ENCODE measurements at places on chromosomes 11 and 22.

DNA sequence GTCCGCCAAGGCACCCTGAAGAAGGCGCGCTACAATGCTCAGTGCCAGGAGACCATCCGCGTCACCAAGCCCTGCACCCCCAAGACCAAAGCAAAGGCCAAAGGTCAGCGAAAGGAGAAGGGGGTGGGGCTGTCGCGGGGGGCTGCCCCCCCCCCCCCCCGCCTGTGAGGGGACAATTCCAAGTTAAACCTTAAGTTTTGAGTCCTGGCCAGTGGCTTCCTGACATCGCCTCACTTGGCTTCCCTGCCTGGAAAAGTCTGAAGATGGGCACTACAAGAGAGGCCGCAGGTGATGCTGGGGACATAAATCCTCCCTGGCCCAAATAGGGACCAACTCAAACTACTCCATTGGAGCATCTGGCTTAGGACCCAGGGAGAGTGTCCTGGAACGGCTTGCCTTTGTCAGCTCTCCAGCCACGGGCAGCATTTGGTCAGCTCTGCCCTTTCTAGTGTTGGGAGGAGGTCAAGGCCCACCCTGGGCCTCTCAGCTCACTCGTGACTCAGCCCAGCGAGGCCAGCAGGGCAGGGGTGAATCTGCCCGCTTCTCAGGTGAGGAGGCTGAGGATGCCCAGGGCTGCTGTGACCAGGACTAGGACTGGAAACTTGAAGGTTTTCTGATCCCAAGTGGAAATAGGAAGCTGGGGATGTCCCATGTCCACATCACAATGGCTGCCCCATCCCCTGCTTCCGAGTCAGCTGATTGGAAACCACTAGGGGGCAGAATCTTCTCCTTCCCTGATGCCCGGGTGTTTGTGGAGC lies 1.4 kb downstream of the MDK start:
- no peak for DNase-seq

DNA sequence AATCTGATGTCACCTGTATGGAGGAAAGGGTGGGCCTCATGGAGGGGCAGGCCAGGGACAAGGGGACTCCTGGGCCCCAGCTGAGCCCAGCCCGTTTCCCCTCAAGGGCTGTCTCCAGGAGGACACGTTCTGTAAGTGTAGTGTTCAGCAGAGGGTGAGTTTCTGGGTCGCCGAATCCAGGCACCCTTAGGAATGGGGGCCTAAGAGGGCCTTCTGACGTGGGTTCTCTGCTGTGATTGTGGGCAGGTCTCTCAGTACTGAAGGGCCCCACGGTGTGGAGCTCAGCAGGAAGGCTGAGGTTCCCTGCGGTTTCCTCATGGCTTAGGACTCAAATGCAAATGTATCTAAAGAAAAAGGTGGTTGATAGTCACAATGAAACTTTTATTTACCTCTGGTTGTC lies 6.5 kb downstream of the PTDSS2 start:
- DNase-seq: peak; percentile 58

DNA sequence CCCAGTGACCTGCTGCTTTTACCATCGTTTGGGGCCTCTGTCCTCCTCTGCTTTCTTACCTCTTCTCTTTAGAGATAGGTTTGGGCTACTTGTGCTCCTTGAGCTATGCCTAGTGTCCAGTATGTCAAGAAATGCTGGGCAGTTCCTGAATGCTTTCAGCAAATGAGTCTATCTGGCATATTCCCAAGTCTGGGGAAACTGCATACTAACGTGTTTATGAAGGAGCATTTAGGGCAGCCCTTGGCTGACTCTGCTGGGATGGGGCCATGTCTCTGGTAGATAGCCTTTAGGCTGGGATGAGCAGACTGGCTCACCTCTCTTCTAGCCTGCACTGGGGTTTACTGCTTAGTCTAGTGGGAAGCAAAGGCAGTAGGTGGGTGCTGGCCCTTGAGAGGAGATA lies 43.7 kb upstream of the SUSD2 start:
- DNase-seq: no peak

DNA sequence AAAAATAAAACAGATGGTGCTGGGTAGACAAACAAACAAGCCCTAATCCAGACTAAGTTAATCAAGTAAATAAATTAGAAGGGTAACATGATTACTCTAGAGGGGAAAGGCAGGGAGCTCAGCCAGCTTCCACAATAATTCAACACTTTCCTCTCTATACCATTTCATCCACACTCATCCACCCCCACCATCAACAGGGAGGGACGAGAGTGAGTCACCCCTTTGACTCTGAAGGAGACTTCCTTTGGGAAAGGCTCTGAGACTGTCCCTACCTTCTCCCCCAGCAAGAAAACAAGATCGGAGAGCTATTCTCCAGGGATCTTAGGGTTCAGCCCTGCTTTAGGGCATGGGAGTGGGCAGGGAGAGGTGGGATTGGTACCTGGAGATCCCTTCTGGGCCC lies 33.1 kb downstream of the TRIM66 start:
- no peak for DNase-seq

GRCh38 chr22:49521787-49522224 lies 305.9 kb downstream of the BRD1 start:
- DNase-seq: no peak

- no peak for DNase-seq
Observed at GRCh38 chr11:20042811-20043341, 117.4 kb downstream of the DBX1 start.

GRCh38 chr22:35024364-35024692 lies 41.6 kb upstream of the ISX start:
- no peak for DNase-seq

- DNase-seq: no peak
Observed at GRCh38 chr11:71574418-71574817, 8.3 kb downstream of the KRTAP5-11 start.

- no peak for DNase-seq
Observed at GRCh38 chr22:22746963-22747933, 102.8 kb downstream of the GGTLC2 start.

DNA sequence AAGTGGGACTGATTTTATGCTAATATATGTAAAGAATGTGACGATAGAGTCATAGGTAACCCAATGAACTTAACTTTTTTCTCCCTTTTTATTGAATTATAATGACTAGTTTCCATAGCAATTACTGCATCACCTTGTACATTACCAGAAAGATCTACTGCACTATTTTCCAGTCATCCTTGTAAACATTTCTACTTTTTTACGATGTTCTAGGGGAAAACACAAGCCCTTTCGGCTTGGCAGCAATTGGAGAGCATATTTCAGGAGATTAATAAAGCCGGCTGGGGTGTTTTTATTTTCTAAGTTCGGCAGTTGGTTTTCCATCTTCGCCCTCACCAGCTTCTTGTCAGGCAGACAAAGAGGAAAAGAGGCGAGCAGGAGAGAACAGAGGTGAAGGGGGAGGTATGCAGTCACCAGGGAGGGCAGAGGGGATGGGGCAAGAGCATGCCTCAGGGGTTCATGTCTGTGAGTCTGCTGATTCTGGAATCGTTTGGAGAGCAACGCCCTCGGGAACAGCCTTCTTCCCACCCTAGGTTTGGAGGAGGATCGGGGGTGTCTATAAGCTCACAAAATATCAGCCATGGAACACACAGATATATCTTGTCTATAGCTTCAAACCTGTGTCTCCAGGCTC lies 476.4 kb downstream of the MIAT start:
- no peak for DNase-seq

GRCh38 chr22:26735019-26735409 lies 77.6 kb downstream of the MIAT start:
- no peak for DNase-seq

DNA sequence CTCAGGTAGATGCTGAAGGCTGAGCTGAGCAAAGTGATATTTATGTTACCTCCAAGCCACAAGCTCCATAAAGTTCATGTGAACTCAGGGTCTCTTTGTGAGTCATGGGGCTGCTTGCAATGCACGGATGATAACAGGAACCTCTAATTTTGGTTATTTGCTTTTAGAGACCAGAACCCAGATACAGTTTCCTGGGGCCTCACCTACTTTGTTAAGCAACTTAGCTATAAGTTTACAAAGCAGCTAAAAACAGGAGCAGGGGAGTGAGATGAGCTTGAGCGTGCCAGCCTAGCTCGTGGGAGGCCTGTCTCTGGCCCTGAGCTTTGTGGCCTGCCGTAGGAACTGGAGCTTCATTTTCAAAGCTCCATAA lies 29.2 kb downstream of the SREBF2 start:
- peak; percentile 60 for DNase-seq

- no peak for DNase-seq
Observed at GRCh38 chr11:119055901-119056300, 1.1 kb downstream of the HYOU1 start.

- DNase-seq: no peak
Observed at GRCh38 chr11:130616573-130616972, 168.1 kb downstream of the ADAMTS15 start.

All from activated CD4-positive, alpha-beta T cell treated with anti-CD3 and anti-CD28 coated beads, Interleukin-2, amount 50 U/mL, for 48 hours (primary cell).